ENCODE measurements at places on chromosomes 12 and 14. TPM values are rescaled to one million over a fixed set of nuclear protein-coding genes. Genes with fewer than 3 reads are reported as not detected.

Gene ZNF705A
- not detected for total RNA-seq

DNA sequence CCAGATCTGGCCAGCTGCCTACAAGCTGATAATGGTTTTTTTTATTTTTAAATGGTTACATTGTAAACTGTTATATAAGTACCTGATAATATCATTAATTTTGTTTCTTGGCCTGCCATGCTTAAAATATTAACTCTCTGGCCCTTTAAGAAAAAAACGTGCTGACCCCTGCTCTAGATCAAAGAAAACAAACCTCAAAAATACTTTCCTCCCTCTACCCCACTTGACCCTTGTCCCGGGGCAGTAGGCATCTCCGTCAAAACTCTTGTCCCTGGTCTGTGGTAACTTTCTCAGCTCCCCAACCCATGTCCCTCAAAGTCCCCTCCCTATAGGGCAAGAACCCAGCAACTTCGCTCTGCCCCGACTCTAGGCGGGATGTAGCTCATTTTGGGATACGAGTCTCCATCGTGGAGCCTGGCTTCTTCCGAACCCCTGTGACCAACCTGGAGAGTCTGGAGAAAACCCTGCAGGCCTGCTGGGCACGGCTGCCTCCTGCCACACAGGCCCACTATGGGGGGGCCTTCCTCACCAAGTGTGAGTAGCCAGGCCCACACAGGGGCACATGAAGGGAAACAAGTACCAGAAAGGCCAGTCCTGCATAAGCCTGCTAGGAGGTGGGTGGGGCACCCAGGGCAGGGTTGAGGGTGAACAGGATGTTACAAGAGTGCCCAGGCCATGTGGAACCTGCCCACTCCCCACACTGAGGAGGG is 3.5 kb downstream of the RDH5 start:
- no peak for DNase-seq

- no peak for DNase-seq
Observed at GRCh38 chr14:55514819-55515490, 65.1 kb upstream of the KTN1 start.

DNA sequence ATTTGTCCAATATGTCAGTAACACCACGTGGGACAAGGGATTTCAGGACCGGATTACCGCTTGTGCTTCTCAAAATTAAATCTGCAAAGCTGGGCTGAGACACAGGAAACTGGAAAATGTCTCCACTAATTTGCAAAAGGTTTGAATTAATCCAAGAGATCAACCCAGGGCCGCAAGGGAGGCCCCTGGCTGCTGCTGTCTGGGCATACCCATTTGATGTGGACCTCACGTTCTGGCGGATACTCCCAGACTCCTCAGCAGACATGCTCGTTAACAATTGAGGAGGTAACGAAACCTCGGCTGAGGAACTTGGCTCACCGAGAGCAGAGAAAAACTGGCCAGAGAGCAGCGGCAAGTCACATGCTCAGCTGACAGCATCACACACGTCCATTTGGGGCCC is 180.6 kb downstream of the SLC15A4 start:
- DNase-seq = no peak

- no peak for DNase-seq
Observed at GRCh38 chr12:9742661-9743060, 9.8 kb upstream of the CLECL1 start.

Gene LRFN5
- 0.37 TPM for total RNA-seq

DNA sequence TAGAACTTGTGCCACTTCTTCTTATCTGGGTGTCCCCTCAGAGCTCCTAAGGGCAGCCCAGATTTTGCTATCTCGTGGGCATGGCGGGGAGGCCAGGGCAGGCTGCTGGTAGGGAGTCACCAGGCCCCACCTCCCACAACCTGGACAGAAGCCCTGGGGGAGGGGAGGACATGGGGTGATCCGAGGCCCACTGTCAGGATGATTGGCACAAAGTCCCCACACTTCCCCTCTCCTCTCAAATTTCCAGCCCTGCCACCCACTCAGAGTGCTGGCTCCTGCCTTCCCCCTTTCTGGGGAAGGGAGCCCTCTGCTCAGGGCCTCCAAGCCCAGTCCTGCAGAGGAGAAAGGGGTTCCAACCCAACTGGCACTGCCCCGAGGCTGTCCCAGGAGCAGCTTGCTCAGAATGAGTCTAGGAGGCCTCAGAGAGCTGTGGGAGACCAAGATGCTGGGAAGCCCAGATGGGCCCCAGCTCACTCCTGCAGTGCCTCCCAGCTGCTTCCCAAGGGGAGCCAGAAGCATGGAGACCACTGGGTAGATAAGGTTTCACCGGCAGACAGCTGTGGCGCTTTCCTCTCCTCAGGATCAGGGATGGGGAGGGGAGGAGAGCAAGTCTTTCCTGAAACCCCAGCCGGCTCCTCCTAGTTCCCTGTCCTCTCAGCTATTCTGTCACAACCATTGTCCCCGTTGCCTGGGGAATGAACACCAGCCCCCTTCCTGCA is 82.8 kb downstream of the B4GALNT3 start:
- DNase-seq = no peak

- no peak for DNase-seq
Observed at GRCh38 chr14:91985521-91986255, 38.2 kb upstream of the FBLN5 start.

Gene HEBP1
- total RNA-seq = 40.9 TPM

- DNase-seq = no peak
Observed at GRCh38 chr12:69651922-69652321, 41.2 kb upstream of the LRRC10 start.

Gene CIROP
- total RNA-seq = not detected

Gene UNC119B
- total RNA-seq = 28.3 TPM

- DNase-seq = no peak
Observed at GRCh38 chr12:120397824-120398540, 29.0 kb upstream of the MSI1 start.

Gene HDAC7
- total RNA-seq = 29.7 TPM

Gene SLC8A3
- 0.40 TPM for total RNA-seq

GRCh38 chr12:131061041-131061806 is 107.5 kb downstream of the ADGRD1 start:
- no peak for DNase-seq
